Fibroblast of skin of left quadriceps (primary cell): ENCODE measurements at places on chromosomes 7 and 10.
A peak's percentile ranks its signal among the peaks of the same experiment; 100 is the strongest.

DNA sequence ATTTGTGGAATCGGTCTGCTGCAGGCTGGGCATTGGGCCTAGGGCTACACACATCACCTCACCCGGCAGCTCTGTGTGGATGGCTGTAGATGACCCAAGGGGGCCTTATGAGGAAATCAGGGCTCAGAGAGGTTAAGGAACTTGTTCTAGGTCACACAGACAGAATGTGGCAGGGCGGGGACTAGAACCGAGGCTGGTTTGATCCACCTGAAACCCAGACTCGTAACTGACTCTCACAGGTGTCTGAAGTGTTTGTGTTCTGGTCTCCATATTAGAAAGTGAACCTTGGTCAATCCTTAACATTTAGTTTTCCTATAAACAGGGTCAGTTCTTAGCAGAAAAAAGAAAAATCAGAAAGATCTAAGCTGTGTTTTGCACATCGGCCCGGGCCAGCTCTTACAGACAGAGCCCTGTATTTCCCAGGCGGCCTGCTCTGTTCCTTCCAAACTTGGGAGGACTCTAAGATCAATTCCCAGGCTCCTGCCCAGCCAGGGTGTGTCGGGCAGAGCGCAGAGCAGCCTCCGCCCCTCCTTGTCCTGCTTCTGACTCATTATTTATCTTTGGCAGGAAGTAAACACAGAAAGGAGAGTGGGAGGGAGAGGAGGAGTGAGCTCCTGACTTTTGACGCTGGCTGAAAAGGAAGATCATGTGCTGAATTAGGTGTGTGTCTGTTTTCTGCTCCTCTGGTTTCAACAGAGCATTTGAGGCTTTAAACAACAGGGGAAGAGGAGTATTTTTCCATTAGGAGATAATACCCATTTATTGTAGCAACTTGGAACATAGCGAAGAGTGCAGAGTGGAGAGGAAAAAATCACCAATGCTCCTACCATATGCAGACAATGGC, 74.1 kb downstream of the TACC2 start:
- no peak for DNase-seq

DNA sequence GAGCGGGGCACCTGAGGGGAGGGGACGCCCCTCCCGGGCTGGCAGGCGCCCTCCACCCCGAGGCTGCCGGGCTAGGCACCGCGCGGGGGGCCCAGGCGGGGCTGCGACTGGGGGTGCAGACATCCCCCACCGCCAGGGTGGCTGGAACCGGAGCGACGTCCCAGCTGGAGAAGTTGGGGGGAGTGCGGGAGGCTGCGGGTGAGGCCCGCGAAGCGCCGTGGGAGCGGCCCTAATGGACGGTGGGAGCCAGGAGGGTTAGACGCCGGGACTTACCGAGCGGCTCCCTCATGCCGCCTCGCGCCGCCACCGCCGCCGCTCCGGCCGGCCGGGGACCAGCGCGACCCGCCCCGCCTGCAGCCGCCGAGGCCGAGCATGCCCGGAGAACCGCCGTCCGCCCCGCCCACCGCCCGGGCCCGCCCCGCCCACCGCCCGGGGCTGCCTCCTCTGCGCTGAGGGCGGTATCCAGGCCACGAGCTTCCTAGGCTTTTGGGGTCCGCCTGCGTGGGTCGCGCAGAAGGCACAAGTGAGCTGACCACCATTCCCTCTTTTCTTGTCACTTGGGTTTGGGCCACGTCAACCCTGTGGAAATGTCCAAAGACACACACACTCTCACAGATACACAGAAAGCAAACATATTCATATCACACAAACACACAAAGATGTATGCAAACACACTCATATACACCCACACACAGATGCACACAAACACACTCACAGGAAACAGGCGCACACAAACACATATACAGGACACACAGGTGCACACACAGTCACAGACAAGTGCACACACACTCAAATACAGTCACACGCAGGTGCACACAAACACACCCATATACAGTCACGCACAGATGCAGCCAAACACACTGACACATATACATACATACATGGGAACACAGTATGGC, at the start of gene JCAD:
Gene JCAD, minus strand, starts transcription at position 378 of the 899 bp plus-strand sequence. CDS start 11,774 bp downstream, outside the sequence.
- no peak for DNase-seq

DNA sequence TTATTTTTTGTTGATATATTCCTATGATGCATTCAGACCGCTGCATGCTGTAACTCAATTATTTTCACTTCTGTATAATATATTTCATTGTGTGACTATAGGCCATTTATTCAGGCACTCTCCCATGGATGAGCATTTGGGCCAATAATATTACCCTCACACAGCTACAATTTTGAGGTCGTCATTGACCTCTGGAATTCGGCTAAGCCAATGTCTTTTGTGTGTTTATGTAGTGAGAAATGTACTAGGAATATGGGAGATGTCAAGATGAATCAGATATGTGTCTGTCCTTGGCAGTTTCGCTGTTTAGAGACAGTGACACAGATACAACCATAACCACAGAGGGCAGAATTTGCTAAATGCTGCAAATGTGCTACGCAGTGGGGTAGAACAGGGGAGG, 474.2 kb downstream of the ADRA2A start:
- no peak for DNase-seq

- no peak for DNase-seq
These were observed 179.5 kb downstream of the DPP6 start for GRCh38 chr7:154231732-154232131.

DNA sequence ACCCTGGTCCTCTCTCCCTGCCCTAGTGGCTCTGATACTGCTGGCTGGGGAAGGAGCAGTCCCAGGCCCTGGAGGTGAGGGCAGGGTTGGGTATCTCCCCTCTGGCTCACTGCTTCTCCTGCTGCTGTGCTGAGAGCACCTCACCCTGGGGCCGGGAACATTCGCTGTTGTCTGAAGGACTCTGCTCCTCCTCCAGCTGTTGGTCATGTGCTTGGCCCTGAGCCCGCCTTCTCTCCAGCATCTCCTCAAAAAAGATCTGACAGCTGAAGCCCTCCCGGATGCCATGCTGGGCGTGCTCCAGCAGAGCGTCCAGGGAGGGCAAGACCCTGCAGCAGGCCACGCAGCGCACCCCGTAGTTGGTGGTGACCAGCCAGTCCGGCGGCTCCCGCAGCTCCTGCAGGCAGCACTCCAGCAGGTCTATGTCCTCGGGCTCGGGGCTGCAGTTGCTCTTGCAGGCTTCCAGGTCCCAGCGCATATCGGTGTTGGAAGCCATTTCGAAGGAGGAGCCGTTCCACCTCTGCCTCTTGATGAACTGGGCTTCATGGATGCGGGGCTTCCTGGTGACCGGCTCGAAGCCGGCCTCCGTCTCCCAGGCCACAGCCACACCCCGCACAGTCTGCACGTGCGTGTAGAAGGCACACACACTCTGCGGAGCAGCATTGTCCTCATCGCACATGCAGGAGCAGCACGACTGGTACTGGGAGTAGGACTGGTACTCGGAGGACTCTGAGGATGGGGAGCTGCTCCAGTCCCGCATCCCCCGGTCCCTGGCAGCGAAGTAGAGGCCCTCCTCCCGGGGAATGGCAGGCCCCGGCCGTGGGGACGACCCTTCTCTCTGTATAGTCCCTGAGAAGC, 2.1 kb downstream of the FAM170B start:
- DNase-seq: no peak

DNA sequence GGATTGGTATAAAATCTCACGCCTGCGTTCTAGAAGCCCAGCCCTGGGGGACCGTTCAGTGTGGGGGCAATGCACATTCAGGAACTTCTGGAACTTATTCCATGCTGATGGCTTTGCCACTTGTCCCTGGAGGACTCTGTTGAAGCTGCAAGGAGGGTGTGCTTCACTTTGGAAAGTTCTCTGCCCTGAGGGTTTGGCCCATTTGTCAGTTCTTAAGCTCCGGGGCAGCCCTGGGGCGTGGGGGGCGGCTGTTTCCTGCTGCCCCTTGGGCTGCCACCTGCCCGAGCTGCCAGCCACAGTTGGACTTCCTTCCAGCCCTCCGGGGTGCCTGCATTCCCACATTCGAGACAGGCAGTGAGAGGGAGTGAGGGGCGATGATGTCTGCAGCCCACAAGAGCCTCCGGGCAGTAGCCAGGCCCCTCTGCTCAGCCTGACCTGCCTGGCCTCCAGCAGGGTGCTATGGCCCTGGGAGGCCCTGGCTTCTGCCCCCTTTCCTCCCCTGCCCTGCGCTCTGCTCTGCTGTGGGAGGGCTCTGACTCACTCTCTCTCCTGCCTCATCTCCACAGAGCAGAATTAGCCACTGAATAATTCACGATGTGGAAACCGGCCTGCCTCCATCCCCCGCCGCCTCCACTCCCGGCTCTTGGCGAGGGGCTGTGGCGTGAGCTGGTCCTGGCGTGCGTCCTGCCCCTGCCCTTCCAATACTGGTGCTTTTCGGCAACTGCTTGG, 1.9 kb downstream of the TTYH3 start:
- DNase-seq: peak; percentile 58

DNA sequence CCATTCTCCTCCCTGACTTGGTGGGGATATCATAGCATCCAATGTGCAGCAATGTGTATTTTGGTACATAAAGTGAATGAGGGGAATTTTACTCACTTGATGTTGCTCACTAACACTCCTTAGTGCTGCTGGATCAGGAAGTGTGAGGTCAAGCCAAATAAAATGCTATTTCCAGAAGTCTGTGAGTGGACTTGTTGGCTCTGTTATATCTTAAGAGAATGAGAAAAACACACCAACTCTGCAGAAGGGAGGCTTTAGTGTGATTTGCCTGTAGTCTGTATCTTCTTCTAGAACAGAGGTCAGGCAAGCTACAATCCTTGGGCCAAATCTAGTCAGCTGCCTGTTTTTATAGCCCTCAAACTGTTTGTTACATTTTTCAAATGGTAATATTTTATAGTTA, 154.3 kb downstream of the POLR1F start:
- DNase-seq: no peak

GRCh38 chr10:80506189-80506575, 31.5 kb upstream of the SH2D4B start:
- peak; percentile 42 for DNase-seq

- no peak for DNase-seq
These were observed 193.8 kb downstream of the THSD7A start for GRCh38 chr7:11638011-11638774.

- DNase-seq: no peak
These were observed 206.6 kb upstream of the SH2B2 start for GRCh38 chr7:102080019-102080433.

DNA sequence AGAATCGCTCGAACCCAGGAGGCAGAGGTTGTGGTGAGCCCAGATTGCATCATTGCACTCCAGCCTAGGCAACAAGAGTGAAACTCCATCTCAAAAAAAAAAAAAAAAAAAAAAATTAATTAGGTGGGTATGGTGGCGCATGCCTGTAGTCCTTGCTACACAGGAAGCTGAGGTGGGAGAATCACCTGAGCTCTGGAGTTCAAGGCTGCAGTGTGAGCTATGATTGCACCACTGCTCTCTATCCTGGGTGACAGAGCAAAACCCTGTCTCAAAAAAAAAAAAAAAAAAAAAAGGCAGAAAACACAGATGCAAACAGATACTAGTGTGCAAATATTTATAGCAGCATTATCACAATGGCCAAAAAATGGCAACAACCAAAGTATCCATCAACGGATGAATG, 134.4 kb downstream of the RGS10 start:
- no peak for DNase-seq

DNA sequence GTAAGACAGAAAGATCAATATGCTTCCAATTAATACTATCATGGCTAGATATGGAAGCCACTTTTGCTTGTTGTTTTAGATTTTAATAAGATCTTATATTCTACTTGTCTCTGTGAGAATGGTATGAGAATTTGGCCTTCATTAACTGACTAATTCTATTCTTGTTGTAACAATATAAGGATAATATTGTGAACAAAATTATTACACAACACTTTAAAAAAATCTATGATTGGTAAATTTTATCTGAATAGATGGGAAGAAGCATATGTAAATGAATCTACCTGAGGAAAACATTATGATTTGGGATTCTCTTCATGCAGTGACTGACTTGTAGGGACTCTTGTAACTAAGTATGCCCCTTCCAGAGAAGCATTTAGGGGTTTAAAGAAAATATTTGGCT, 308.9 kb upstream of the KCND2 start:
- no peak for DNase-seq

DNA sequence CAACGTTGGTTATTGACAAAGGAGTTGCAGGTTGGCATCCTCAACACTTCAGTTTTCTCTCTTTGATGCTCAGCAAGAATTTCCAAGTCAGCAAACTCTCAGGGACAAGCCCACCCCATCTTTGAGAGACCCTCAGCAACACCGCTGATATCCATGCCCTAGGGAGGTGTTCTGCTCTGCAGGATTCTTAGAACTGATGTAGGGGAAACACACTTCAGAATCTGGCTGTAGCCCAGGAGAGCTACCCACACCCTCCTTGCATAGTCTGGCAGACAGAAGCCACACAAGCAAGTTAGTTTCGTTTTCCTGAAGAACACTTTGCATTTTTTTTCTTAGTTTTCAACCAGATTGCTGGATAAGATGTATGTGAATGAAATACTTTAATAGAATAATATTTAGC, 822 bp downstream of the SAMD9L start:
- no peak for DNase-seq

DNA sequence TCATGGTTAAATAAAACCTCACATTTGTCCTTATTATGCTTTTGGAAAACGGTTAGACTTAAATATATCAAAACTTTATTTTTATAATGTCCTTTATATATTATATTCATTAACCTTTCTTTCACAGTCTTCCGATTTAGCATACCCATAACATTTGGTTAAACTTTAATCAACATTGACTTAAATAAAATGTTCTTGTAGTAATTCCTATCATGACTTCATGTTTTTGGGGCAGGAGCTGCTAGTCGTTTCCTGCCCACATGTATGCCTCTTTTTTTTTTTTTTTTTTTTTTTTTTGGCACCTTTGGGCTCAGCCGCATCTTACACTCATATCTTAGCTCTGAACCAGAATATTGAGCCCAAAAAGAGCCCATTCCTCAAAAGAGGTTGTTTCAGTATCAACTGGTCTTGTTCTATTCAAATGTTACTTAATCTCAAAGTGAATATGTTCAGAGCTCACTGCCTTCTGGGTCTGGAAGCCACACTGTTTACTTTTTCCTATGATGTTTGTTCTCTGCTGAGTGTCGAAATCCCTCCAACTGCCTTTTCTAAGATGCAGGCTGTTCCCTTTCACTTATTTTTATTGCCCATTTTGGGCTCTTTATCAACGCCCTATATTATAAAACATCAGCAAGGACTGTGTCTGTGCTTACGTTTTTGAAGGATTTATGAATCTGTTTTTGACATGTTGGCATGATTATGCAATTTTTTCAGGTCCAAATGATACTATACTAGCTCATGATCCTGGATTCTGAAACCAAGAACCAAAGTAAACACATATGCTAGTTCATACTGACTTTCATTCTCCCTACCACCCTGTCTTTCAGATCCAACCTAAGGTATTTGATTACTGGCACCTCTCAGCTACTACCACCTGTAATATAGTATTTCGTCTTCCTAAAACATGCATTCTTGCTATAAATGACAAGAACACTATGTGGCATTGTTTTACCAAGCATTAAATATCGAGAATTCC, 914.4 kb downstream of the PCDH15 start:
- DNase-seq: no peak

- DNase-seq: no peak
These were observed 30.1 kb downstream of the CFAP46 start for GRCh38 chr10:132912225-132912712.

- DNase-seq: no peak
These were observed 19.9 kb upstream of the GIMAP8 start for GRCh38 chr7:150430465-150431085.
